ENCODE measurements at places on chromosomes 1 and 21. TPM values are rescaled to one million over a fixed set of nuclear protein-coding genes. Genes with fewer than 3 reads are reported as not detected.

The ACTL8 gene
- not detected for total RNA-seq

DNA sequence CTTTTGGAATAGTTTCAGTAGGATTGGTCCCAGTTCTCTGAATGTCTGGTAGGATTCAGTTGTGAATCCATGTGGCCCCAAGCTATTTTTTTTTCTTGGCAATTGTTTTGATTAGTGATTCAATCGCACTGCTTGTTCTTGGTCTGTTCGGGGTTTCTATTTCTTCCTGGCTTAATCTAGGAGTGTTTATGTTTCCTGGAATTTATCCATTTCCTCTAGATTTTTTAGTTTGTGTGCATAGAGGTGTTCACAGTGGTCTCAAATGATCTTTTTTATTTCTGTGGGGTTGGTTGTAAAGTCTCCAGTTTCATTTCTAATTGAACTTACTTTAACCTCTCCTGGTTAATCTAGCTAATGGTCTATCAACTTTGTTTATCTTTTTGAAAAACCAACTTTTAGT lies 117.6 kb downstream of the NME7 start:
- no peak for DNase-seq

GRCh38 chr1:198902655-198903054 lies 263.8 kb downstream of the PTPRC start:
- no peak for DNase-seq

DNA sequence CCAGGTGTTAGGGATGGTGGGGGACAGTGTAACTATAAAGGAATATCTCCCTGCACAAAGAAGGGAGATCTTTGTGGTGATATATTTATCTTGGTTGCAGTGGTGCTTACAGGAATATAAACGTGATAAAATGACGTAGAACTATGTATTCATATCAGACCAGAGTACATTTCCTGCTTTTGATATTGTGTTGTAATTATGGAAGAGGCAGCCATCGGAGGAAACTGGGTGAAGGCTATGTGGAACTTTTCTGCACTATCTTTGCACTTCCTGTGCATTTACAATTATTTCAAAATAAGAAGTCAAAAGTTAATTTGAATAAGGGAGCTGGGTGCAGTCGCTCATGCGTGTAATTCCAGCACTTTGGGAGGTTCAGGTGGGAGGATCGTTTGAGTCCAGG lies 37.6 kb downstream of the NDUFS5 start:
- DNase-seq, result no peak

The EPHA10 gene
- 0.23 TPM for total RNA-seq
